LHCN-M2 (cell line): ENCODE measurements at places on chromosomes 2 and 18. TPM values are rescaled to one million over a fixed set of nuclear protein-coding genes. Genes with fewer than 3 reads are reported as not detected.
A peak's percentile ranks its signal among the peaks of the same experiment; 100 is the strongest.

BUB1 gene
- total RNA-seq, result 85.4 and 104 TPM in 2 replicates

ZNF385B gene
- total RNA-seq, result 0.13 and 0.17 TPM in 2 replicates

XDH gene
- 0.06 and 0.51 TPM in 2 replicates for total RNA-seq

TEKT4 gene
- total RNA-seq, result not detected in 2 replicates

- DNase-seq, result no peak
These were observed 592 bp upstream of the CAD start for GRCh38 chr2:27216416-27217137.

- peak; percentile 27 for DNase-seq
These were observed 430.6 kb downstream of the TMX3 start for GRCh38 chr18:68284236-68284780.

DNA sequence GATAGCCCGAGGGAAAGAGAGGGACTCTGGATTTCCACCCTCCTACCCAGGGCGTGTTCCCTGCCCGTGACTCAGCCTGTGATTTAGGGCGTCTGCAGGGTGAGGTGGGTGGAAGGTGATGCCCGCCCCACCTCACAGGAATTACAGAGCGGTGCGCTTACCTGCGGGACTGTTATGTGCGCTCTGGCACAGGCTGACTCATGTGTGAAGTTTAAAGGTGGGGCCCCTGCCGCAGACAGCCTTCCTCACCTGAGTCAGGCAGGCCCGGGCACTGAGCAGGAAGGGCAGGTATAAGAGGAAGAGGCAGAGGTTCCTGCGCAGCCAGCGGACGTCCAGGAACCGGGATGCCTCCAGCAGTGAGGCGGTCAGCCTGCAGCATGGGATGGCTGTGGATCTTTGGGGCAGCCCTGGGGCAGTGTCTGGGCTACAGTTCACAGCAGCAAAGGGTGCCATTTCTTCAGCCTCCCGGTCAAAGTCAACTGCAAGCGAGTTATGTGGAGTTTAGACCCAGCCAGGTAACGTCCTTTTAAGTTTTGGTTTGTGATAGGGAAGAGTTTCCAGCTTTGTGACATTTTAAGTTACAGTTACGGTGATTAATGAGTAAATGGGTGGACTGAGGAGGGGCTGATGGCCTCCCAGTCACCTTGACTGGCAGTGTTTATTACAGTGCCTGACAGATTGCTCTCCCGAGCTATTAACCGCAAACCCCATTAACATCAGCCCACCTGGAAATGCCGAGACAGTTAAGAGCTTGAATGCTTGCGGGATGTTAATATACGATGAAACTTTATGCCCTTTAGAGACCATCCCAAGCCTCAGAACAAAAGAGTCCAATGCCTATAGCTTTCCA lies 141.6 kb upstream of the TTC39C start:
- DNase-seq, result no peak

DNA sequence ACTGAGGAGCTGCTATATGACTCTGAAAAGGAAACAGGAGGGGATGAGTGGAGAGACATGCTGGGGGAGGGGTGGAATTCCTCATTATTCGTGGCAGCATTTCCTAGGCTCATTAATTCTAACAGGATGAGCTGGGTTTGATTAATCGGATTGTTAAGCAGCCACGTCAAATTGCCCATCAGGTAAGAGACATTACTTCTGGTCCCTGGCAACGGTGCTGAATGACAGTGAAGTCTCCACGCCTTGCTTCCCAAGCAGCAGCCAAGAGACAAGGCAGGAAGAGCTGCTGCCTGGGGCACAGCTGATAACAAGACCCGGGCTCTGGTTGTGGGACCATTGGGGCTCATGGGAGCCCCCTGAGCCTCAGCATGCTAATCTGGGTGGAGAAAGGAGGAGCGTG lies 86.6 kb downstream of the MARCHF4 start:
- DNase-seq, result no peak
